ENCODE measurements at places on chromosomes 13 and 19. TPM values are rescaled to one million over a fixed set of nuclear protein-coding genes. Genes with fewer than 3 reads are reported as not detected.

Gene KLF1
- not detected for total RNA-seq

Gene ZNF229
- total RNA-seq = 15.2 TPM

Gene OR1I1
- not detected for total RNA-seq

Gene LRRC25
- total RNA-seq = not detected

Gene RASIP1
- 70.1 TPM for total RNA-seq

Gene ZNF99
- total RNA-seq = not detected

Gene RXFP2
- not detected for total RNA-seq

Gene KCNJ14
- total RNA-seq = 0.39 TPM

Gene RASGRP4
- not detected for total RNA-seq

Gene ALOX5AP
- total RNA-seq = not detected

Gene CEACAM3
- not detected for total RNA-seq

Gene LAIR1
- total RNA-seq = not detected

Gene URAD
- not detected for total RNA-seq

Gene ZNF730
- total RNA-seq = 1.5 TPM

Gene IRGC
- total RNA-seq = not detected

Gene TTC9B
- not detected for total RNA-seq

Gene IGSF23
- total RNA-seq = 0.25 TPM

Gene TRAPPC5
- total RNA-seq = 121 TPM

Gene UBE2L5
- not detected for total RNA-seq

Gene ZBTB32
- total RNA-seq = not detected

Gene NRTN
- total RNA-seq = 0.13 TPM

Gene ZNF569
- total RNA-seq = 4.3 TPM
